ENCODE measurements at places on chromosomes 12 and 14.

- no peak for DNase-seq
Observed at GRCh38 chr14:105647784-105648608, 121.6 kb downstream of the TMEM121 start.

DNA sequence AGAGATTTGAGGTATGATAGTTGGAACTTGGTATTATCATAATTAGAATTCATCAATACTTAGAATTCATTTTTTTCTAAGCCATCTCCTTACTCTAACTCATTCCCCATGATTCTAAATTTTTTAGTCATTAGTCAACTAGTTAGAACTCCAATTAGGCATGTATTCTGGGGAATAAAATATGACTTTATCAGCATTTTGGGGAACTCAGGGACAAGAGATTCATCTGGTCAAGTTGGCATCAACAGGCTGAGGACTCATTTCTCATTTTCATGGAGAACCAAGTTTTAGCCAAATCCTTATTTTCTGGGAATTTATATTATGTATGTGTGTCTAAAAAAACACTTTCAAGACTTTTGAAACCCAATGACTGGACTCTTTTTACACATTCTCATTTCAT, 29.2 kb downstream of the DIP2B start:
- no peak for DNase-seq

- DNase-seq = no peak
Observed at GRCh38 chr12:81617915-81618314, 141.2 kb downstream of the PPFIA2 start.

- no peak for DNase-seq
Observed at GRCh38 chr12:53064613-53065436, 14.4 kb downstream of the SPRYD3 start.

Measured in MG63 (cell line).